ENCODE measurements at places on chromosomes 6 and 20. TPM values are rescaled to one million over a fixed set of nuclear protein-coding genes. Genes with fewer than 3 reads are reported as not detected.

DNA sequence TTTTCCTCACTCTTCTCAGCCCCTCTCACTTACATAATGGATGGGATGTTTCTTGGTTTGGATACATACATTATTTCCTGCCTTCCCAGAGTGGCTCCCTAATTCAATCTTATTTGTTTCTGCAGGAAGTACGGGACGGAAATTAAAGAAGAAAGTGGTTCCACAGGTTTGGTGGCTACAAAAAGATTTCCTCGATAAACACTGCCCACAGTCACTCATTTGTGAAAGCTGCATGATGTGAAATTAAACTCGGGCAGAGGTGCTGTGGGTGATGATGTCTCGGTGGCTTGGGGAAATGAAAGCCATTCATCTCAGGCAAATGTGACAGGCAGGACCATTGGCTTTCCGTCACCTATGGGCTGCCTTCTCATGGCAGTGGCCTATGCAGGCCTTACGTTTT lies 119.5 kb upstream of the KCNG1 start:
- DNase-seq = no peak

The SASH1 gene
- total RNA-seq = 143 TPM

DNA sequence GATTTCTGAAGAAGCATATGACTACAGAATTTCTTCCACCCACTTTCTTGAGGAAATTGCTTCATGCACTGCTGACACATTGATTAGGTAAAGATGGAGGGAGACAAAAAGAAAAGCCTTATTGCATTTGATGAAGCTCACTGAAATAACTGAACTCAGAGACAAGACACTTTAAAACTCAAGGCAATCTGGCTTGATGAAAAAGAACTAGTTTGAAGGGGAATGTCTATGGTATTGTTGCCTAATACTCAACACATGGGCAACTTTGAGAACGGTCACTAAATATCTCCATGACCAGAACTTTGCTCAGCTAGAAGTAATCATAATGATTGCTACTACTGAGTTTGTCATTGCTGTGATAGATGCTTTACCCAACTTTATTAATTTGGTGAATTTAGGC lies 38.1 kb downstream of the HTR1B start:
- no peak for DNase-seq

GRCh38 chr6:4105980-4106536 lies 27.1 kb upstream of the FAM217A start:
- no peak for DNase-seq

DNA sequence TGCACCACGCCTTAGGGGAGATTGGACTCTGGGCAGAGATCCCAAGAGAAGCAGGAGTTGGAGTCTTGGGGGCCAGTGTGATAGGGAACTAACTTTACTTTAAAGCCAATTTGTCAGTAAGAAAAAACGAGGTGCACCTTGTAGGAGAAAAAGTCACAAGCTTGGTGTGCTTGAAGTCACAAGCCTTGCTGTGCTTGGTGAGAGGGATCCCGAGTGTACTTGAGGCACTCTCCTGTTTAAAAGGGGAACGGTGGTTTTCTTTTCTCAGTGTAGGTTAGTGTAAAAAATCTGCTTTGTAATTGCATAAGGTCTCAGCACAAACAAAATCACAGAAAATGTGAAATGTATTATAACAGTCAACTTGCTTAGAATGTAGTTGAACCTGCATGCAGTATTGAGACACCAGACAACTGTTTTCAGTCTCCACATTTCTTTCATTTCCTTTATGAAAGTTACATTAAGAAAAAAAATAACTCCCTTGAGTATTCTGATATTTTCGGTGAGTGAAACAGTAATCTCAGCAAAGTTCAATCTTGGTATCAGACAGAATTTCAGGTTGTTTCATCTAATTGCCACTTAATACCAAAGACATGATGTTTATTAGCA lies 111.1 kb upstream of the DUSP22 start:
- no peak for DNase-seq

DNA sequence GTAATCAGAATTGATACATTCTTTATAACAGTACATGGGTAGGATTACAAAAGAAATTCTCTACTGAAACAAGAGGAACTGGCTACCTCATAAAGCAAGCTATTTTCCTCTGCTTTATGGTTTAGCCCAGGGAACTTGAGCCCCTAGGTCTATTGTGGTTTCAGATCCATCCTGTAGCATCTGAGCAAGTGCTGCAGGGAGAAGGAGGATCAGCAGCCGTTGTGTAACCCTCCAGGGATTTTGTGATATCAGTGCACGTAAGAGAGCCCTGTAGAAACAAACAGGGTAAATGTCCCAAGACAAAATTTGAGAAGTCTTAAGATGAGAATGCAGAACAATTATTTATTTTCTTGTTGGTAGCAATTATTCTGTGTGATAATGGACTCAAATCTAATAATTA lies 165.2 kb upstream of the DEFB112 start:
- no peak for DNase-seq

Measured in mesenteric fat pad (tissue), 1 donor.